ENCODE measurements at places on chromosomes 12 and 14.

DNA sequence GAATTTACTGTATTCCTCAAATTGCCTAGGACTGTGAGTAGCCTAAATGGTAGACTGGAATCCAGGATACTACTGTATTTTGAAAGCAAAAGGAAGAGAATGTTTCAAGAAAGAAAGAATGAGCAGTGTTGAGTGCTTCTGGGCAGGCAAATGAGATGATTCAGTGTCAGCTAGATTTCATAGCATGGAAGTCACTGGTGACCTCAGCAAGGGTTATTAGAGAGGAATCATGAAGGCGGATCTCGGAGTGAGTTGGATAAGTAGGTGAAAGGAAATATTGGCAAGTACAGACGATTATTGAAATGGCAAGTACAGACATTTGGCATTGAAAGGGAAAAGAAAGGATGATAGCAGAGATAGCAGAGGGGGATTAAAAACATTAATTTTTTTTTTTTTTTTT, 27.1 kb downstream of the VRK1 start:
- H3K4me1 ChIP-seq: no peaks in the 10 kb centered on the region
- no peaks in the 10 kb centered on the region for H3K36me3 ChIP-seq
- H3K27ac ChIP-seq: no peak overlapping the region
- no peaks in the 10 kb centered on the region for H3K27me3 ChIP-seq
- H3K4me3 ChIP-seq: no peak overlapping the region
- DNase-seq: no peak

GRCh38 chr12:78085542-78086182, 255.0 kb downstream of the NAV3 start:
- no peaks in the 10 kb centered on the region for H3K36me3 ChIP-seq
- DNase-seq: no peak
- no peaks in the 10 kb centered on the region for H3K27me3 ChIP-seq
- no peak overlapping the region for H3K4me3 ChIP-seq

DNA sequence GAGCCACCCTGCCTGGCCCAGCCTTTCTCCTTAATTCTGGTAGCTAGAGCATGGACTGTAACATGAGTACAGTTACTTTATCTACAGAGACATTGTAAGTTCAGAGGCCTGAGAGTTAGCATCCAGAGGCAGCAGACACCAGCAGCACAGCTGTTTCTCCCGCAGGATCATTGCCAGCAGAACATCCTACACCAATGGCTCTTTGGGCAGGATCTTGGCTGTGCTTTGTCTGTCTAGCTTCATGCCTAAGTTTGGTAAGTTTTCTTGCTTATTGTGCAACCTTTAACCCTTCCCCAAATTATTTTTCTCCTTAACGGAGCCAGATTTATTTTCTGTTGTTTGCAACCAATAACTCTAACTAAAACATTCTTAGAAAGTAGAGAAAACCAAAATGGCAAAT, 21.6 kb downstream of the C12orf71 start:
- no peaks in the 10 kb centered on the region for H3K36me3 ChIP-seq
- H3K27ac ChIP-seq: no peak overlapping the region
- H3K4me3 ChIP-seq: no peak overlapping the region
- no peak for DNase-seq

GRCh38 chr12:57153415-57153997, 6.1 kb upstream of the LRP1-AS start:
- H3K4me1 ChIP-seq: peaks cover 50% of the 10 kb centered on the region
- DNase-seq: no peak
- H3K4me3 ChIP-seq: no peak overlapping the region
- no peaks in the 10 kb centered on the region for H3K27me3 ChIP-seq
- H3K36me3 ChIP-seq: peaks cover 52% of the 10 kb centered on the region

DNA sequence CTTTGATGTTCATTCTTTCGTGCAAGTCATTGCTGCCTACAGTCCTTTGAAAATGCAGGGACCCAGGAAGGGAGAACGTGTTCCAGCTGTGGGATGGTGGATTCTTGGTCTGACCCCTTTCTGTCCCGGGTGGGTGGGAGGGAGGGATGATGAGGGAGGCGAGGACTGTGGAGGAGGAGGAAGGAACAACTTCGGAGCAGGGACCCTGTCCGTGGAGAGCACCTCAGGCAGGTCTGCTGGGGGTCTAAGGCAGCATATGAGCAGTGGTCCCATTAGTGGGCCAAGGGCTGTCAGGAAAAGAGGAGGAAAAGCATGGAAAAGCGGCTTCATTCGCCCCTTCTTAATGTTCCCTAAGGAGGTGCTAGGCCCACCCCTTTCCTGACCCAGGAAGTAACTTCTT, 36.0 kb downstream of the CACNA2D4 start:
- no peaks in the 10 kb centered on the region for H3K36me3 ChIP-seq
- no peak for DNase-seq
- H3K4me1 ChIP-seq: no peaks in the 10 kb centered on the region
- H3K4me3 ChIP-seq: no peak overlapping the region

- no peaks in the 10 kb centered on the region for H3K27me3 ChIP-seq
- no peaks in the 10 kb centered on the region for H3K36me3 ChIP-seq
- no peaks in the 10 kb centered on the region for H3K4me1 ChIP-seq
- DNase-seq: no peak
- no peak overlapping the region for H3K27ac ChIP-seq
Observed at GRCh38 chr14:88003425-88003824, 1.5 kb upstream of the GPR65 start.

DNA sequence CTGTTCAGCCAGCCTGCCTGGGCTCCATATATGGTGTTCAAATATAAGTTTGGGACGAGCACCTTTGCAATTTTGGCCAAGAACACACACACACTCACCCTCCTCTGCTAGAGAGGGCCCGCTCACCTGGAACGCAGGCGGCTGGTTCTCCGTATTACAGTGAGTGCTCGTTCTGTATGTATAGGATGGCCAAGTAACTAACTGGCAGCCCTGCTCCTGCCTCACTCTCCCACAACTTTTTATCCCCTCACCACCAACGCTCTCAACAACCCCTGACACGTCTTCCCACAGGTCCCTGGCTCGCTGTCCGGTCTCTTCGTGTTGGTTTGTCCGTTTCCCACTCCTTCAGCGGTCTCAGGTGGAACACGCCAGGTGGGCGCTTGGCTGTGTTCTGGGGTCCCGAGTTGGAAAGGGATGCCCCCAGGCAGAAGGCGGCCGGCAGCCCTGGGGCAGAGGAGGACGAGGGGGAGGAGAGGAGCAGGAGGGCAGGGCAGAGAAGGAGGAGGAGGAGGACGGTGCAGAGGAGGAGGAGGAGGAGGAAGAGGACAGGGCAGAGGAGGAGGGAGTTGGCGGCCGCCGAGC, 398 bp upstream of the MSRB3 start:
- H3K36me3 ChIP-seq: no peaks in the 10 kb centered on the region
- no peaks in the 10 kb centered on the region for H3K27me3 ChIP-seq
- no peak for DNase-seq
- peak overlapping the region; percentile 94 for H3K4me3 ChIP-seq
- H3K4me1 ChIP-seq: no peaks in the 10 kb centered on the region

GRCh38 chr14:90103808-90104207, 42.0 kb downstream of the KCNK13 start:
- H3K27me3 ChIP-seq: no peaks in the 10 kb centered on the region
- DNase-seq: no peak
- H3K36me3 ChIP-seq: no peaks in the 10 kb centered on the region
- H3K4me3 ChIP-seq: no peak overlapping the region
- H3K27ac ChIP-seq: no peak overlapping the region

GRCh38 chr14:55446127-55446736, 5.8 kb upstream of the TBPL2 start:
- H3K27ac ChIP-seq: no peak overlapping the region
- no peaks in the 10 kb centered on the region for H3K27me3 ChIP-seq
- H3K4me1 ChIP-seq: no peaks in the 10 kb centered on the region
- DNase-seq: peak; percentile 71

- H3K27ac ChIP-seq: no peak overlapping the region
- no peaks in the 10 kb centered on the region for H3K4me1 ChIP-seq
- no peak for DNase-seq
- no peaks in the 10 kb centered on the region for H3K27me3 ChIP-seq
- H3K36me3 ChIP-seq: no peaks in the 10 kb centered on the region
Observed at GRCh38 chr12:14982562-14982961, 9.7 kb downstream of the PDE6H start.

DNA sequence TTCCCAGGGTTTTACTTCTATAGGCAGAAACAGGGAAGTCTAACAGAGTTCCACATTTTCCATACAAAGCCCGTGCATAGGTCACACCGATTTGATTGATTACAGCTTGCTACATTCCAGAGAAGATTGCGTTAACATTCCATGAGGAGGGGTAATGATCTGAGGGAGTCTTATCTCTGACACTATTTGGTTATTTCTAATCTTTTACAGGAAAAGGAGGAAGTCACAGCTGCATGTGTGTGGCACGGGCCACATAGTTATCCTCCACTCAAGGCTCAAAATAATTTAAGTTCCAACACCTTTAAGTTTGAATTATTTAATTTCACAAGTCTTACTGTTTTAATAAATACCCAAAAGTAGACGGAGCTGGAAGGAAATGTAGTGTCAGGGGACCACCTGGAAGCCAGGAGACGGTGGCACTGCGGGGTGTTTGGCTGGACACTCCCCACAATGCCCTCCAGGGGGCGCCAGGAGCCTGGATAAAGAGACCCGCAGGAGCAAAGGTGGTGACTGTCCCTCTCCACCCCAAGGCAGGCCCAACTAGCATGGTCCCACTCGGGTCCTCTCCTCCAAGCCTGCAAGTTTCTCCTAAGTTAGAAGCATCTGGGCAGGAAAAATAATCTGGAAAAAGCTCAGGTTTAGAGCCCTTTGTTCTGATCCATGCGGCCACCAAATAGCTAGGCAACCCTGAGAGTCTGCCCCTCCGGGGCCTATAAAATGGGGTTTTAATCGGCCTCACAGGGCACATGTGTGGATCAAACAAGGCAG, 20.2 kb downstream of the KRT8 start:
- H3K4me3 ChIP-seq: no peak overlapping the region
- no peaks in the 10 kb centered on the region for H3K36me3 ChIP-seq
- DNase-seq: peak; percentile 82
- H3K27ac ChIP-seq: no peak overlapping the region

Data from ascending aorta (tissue), 2 donors.